Activated T-helper 1 cell treated with anti-CD3 and anti-CD28 coated beads, Interleukin-12 subunit alpha, Interleukin-12 subunit beta, Interleukin-2, Interleukin-4 antibody, amounts not matched to agents 30 ng/mL and 10 ng/mL and 1 ng/mL, durations not matched to agents 14 hours and 24 hours and 36 hours (primary cell): ENCODE measurements at places on chromosomes 12 and 14.
A peak's percentile ranks its signal among the peaks of the same experiment; 100 is the strongest.

- DNase-seq = peak; percentile 49
- H3K27me3 ChIP-seq = no peaks in the 10 kb centered on the region
- peaks cover 50% of the 10 kb centered on the region for H3K36me3 ChIP-seq
Measured at GRCh38 chr14:91835920-91836843, 31.2 kb downstream of the TC2N start.

DNA sequence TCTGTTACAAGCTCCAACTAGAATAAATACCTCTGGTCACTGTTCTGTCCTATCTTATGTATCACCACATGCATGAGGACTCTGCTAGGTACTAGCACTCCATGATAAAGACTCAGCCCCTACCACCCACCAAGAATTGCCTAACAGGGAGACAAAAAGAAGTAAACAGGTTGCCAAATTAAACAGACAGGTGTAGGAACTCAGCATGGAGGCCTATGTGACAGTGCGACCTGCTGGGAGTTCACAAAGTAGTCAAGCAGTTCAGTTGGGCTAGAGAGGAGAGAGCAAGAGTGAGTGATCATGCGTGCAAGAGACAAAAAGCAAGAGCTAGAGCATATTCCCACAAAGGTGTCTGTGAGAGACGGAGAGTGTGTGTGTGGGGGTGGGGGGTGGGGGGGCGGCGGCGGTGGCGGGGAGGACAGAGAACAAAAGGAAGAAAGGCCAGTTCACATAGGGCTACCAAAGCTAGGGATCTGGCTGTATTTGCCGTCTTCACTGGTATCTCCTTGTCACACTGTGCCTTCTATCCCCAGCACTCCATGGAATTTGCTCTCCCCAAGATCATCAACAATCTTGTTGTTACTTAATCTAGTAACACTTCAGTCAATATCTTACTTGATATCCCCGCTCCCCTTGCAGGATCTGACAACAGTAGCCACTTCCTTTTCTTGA lies 81.2 kb downstream of the SPPL3 start:
- no peaks in the 10 kb centered on the region for H3K36me3 ChIP-seq
- H3K4me1 ChIP-seq = peaks cover 30% of the 10 kb centered on the region
- H3K4me3 ChIP-seq = no peak overlapping the region
- no peak overlapping the region for H3K27ac ChIP-seq
- DNase-seq = no peak

GRCh38 chr14:28240909-28241308 lies 525.7 kb upstream of the FOXG1 start:
- no peak overlapping the region for H3K27ac ChIP-seq
- H3K4me3 ChIP-seq = no peak overlapping the region
- H3K36me3 ChIP-seq = no peaks in the 10 kb centered on the region
- no peaks in the 10 kb centered on the region for H3K4me1 ChIP-seq
- no peaks in the 10 kb centered on the region for H3K27me3 ChIP-seq

GRCh38 chr14:86237733-86238132 lies 707.8 kb downstream of the FLRT2 start:
- no peak for DNase-seq
- H3K27ac ChIP-seq = no peak overlapping the region
- no peak overlapping the region for H3K4me3 ChIP-seq

GRCh38 chr14:33938131-33938949 lies 12.5 kb downstream of the EGLN3 start:
- H3K27me3 ChIP-seq = peaks cover 5% of the 10 kb centered on the region
- H3K36me3 ChIP-seq = peaks cover 29% of the 10 kb centered on the region
- no peak overlapping the region for H3K27ac ChIP-seq
- no peak overlapping the region for H3K4me3 ChIP-seq
- peaks cover 61% of the 10 kb centered on the region for H3K4me1 ChIP-seq

GRCh38 chr14:94038510-94038909 lies 12.4 kb downstream of the OTUB2 start:
- H3K4me1 ChIP-seq = peaks cover 5% of the 10 kb centered on the region
- DNase-seq = no peak
- H3K27me3 ChIP-seq = no peaks in the 10 kb centered on the region
- no peak overlapping the region for H3K4me3 ChIP-seq
- no peaks in the 10 kb centered on the region for H3K36me3 ChIP-seq

DNA sequence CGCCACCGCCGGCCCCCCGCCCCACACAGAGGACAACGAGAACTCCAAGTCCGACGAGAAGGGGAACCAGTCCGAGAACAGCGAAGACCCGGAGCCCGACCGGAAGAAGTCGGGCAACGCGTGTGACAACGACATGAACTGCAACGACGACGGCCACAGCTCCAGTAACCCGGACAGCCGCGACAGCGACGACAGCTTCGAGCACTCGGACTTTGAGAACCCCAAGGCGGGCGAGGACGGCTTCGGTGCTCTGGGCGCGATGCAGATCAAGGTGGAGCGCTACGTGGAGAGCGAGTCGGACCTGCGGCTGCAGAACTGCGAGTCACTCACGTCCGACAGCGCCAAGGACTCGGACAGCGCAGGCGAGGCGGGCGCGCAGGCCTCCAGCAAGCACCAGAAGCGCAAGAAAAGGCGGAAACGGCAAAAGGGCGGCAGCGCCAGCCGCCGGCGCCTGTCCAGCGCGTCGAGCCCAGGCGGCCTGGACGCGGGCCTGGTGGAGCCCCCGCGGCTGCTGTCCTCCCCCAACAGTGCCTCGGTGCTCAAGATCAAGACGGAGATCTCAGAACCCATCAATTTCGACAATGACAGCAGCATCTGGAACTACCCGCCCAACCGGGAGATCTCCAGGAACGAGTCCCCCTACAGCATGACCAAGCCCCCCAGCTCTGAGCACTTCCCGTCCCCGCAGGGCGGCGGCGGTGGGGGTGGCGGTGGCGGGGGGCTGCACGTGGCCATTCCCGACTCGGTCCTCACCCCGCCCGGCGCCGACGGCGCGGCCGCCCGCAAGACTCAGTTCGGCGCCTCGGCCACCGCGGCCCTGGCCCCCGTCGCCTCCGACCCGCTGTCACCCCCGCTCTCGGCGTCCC lies 150.9 kb downstream of the EGLN3 start:
- DNase-seq = no peak
- no peak overlapping the region for H3K4me3 ChIP-seq
- peaks cover 5% of the 10 kb centered on the region for H3K4me1 ChIP-seq
- no peaks in the 10 kb centered on the region for H3K36me3 ChIP-seq
- peaks cover 48% of the 10 kb centered on the region for H3K27me3 ChIP-seq

- no peak for DNase-seq
- H3K4me3 ChIP-seq = peak overlapping the region; percentile 4
- peaks cover 93% of the 10 kb centered on the region for H3K4me1 ChIP-seq
- no peaks in the 10 kb centered on the region for H3K27me3 ChIP-seq
- H3K36me3 ChIP-seq = peaks cover 66% of the 10 kb centered on the region
Measured at GRCh38 chr12:11773889-11774677, 124.6 kb downstream of the ETV6 start.

DNA sequence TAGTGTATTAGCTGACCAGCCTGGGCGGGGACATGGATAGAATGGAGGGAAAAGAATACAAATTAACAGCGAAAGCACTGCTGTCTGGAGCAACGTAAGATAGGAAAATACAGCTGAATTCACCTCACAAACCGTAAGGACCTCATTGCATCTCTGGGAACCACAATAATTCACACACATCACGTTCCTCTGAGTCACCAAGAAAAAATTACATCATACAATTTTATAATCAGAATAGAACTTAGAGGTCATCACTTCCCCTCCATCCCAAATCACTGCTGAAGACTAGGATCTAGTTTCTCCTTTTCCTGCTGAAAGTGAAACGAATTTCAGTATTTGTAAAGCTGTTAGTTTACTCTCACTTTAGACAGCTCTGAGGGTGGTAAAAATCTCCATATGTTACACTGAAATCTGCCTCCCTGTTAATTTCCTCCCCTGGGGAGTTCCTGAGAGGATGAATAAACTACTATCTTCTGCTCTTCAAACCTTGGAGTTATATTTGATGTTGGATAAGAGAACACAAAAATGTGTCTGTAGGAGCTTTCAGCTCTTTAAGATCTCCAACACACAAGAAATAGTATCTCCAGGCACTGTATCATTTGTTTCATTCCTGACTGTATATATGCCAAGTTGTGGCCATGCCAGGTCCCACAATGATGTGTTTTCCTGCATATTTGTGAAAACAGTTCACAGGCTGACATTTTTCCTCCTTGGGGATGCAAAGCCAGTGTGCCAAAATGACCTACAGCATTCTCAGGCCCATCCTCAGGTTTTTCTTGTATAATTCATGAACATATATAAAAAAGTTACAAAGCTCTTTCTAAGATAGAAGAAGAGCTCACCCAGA lies 63.8 kb upstream of the SSTR1 start:
- peaks cover 2% of the 10 kb centered on the region for H3K27me3 ChIP-seq
- no peaks in the 10 kb centered on the region for H3K36me3 ChIP-seq
- no peak overlapping the region for H3K4me3 ChIP-seq
- H3K4me1 ChIP-seq = no peaks in the 10 kb centered on the region

DNA sequence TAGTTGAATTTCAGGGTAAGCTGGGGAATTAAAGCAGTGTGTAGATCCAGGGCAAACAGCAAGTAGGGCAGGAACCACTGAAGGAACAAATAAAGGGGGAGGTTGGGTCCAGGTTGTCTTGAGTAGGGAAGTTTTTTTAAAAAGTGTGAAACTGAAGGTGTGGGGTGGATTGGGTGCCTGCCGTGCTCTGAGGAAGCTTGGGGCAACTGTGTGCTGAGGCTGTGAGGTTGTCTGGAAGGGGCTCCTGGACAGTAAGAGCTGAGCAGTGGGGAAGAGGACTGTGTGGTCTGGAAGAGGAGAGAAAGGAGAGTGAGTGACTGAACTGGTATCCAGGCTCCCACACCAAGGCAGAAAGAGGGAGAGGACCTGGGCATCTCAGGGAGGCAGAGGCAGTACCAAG lies 10.9 kb upstream of the GPR162 start:
- peaks cover 26% of the 10 kb centered on the region for H3K4me1 ChIP-seq
- H3K4me3 ChIP-seq = no peak overlapping the region
- H3K36me3 ChIP-seq = peaks cover 44% of the 10 kb centered on the region
- no peaks in the 10 kb centered on the region for H3K27me3 ChIP-seq

- H3K27ac ChIP-seq = no peak overlapping the region
- no peaks in the 10 kb centered on the region for H3K4me1 ChIP-seq
- H3K36me3 ChIP-seq = no peaks in the 10 kb centered on the region
- no peak for DNase-seq
Measured at GRCh38 chr12:88401155-88401554, 179.1 kb downstream of the KITLG start.

DNA sequence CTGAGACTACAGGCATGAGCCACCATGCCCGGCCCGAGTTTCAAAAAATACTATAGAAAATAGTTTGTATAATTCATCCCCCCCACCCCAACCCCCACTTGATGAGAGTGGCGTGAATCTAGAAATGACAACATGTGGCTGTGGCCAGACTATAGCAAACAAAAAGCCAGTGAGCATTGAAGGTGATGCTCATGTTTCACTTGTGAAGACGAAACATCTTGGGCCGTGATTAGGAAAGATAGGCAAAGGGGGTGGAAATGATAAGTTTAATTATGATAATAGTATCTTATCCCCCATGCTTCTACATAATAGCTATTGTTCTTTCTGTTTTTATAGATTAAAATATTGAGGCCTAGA lies 8.5 kb downstream of the BORCS5 start:
- no peak overlapping the region for H3K4me3 ChIP-seq
- H3K27me3 ChIP-seq = no peaks in the 10 kb centered on the region
- H3K4me1 ChIP-seq = peaks cover 51% of the 10 kb centered on the region
- DNase-seq = no peak
- peaks cover 30% of the 10 kb centered on the region for H3K36me3 ChIP-seq
- no peak overlapping the region for H3K27ac ChIP-seq

- DNase-seq = no peak
- no peak overlapping the region for H3K27ac ChIP-seq
Measured at GRCh38 chr12:132154941-132155770, 10.9 kb downstream of the NOC4L start.

DNA sequence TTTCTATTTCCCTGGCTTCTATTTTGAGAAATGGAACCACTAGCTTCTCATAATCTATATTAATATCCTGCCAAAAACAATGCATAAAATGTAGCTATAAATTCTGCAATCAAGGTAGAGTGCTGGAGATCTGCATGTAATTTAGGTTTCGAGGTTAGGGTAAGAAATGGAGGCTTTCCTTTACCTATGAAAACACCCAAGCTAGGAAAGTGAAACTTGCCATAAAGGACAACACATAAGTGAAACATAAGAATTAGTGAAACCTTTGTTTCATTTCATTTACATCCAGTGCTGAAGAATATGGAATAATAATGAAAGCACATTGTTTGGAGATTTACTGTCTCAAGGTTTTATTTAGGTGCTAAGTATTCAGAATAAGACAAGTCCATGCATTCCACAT lies 9.7 kb downstream of the CLEC2A start:
- H3K27ac ChIP-seq = no peak overlapping the region
- no peak overlapping the region for H3K4me3 ChIP-seq
- no peaks in the 10 kb centered on the region for H3K36me3 ChIP-seq
- H3K4me1 ChIP-seq = peaks cover 22% of the 10 kb centered on the region
- DNase-seq = no peak

DNA sequence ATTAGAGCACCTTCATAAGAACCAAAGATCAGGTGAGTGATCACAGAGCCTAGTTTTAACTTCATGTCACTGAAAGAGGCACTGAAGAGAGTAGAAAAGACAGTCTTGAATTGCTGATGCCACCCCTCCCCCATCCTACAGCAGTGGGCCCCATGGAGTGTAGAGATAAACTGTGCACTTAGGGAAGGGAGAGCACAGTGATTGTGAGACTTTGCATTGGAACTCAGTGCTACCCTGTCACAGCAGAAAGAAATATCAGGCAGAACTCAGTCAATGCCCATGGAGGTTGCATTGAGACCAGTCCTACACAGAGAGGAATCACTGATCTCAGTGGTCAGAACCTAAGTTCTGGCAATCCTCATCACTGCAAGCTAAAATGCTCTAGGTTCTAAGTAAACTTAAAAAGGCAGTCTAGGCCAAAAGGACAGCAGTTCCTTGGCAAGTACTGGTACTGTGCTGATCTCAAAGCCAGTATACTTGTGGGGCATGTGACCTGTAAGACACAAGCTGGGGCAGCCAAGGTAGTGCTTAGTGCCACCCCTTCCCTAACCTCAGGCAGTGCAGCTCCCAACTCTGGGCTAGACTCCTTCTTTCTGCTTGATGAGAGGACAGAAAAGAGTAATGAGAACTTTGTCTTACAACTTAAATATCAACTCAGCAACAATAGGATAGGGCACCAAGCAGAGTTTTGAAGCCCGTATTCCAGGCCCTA lies 94.1 kb downstream of the FSCB start:
- H3K4me1 ChIP-seq = no peaks in the 10 kb centered on the region
- no peak for DNase-seq
- H3K4me3 ChIP-seq = no peak overlapping the region
- H3K36me3 ChIP-seq = no peaks in the 10 kb centered on the region
- no peak overlapping the region for H3K27ac ChIP-seq

DNA sequence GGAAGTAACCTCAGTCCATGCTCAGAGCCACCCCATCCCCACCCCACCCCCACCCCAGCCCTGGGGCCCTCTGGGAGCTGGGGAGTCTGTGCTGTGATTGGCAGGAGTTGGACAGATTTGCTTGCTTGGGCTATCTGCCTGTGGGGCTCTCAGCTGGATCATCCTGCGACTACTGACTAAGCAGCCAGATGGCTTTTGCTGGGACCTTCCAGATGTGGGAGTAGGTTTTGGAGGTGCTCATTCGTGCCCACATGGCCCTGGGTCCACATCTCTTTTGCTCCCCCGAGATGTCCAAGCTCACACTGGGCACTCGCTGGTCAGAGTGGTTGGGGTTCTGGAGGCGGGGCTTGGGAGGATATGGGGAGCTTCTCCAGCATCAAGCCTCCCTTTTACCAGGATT lies 138.9 kb downstream of the TSPAN9 start:
- no peaks in the 10 kb centered on the region for H3K36me3 ChIP-seq
- H3K27me3 ChIP-seq = peaks cover 2% of the 10 kb centered on the region
- DNase-seq = no peak
- no peak overlapping the region for H3K4me3 ChIP-seq
